ENCODE measurements at places on chromosomes 6 and 20.

DNA sequence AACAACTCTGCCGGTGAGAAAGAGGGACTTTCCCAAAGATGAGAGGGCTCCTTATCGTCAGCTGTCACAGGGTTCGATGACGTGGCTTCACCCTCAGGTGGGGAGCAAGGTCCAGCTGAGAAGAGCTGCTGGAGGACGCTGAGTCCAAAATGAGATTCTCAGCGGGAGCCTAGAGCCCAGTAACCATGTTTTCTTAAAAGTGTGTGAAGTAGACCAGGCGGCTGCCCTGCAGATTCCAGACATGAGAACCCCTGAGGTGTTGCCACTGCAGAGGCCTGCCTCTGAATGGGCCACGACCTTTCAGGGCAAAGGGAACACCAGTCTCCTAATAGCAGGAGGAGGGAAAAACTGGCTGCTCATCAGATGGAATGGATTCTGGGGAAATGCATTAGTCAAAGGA is 375.1 kb downstream of the BTBD9 start:
- no peak for DNase-seq

- DNase-seq: no peak
Measured at GRCh38 chr6:126195625-126196236, 144.2 kb upstream of the CENPW start.

DNA sequence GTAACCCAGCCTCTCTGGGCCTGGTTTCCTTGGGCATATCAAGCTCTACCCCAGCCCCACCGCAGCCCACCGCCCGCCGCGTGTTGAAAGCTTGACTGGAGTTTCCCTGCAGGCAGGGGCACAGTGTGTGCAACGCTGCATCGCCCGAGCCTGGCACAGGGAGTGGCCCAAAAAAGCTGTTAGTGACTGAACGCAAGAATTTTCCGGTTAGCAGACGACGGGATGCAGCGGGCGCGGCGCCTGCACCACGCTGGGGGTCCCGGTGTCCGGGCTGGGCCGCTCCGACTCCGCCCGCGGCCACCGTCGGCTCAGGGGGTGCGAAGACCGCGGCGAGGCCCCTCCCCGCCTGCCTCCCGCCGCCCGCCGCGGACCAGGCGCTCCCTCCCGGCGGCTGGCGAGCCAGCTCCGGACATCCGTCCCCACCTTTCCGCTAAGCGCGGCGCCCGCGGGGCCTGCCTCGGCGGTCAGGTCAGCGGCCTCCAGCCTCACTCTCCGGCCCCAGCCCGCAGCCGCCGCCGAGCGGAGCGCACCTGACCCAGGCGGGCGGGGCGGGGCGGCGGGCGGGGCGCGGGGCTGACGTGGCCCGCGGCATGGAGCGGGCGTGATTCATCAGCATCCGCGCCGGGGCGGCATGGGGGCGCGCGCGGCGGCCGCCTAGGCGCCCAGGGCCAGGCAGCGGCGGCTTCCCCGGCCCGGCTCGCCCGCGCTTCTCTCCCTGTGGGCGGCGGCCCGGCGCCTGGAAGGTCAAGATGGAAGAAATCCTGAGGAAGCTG is at the start of gene ARFGEF3:
Gene ARFGEF3 (plus strand): TSS at position 602 of the 773 bp plus-strand sequence. CDS start 148 bp downstream, at position 750.
- peak; percentile 59 for DNase-seq

DNA sequence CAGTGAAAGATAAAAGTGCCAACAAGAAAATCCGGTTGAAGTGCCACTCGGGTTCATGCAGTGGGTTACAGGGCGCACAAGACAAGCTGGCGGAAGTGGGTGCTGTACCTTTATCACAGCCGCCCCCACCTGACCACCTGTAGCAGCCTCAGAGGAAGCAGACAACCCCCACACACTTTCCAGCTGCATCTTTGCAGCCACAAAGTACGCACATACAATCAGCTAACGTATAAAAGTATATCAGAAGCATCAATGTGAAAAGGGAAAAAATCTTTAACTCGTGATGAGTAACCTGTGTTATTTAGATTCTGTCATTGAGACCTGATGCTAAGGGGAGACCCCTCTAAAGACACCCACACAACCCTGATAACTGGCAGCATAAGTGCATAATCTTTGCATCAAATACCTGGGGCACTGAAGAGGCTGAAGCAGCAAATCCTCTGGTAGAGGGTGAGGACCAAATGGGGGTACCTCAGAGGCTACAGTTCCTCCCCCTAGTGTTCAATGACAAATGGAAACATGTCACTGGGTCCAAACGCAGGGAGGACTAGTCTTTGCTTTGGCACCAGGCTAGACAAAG is 22.1 kb downstream of the BACH2 start:
- peak; percentile 91 for DNase-seq

GRCh38 chr6:30657454-30657853 is 10.5 kb downstream of the C6orf136 start:
- no peak for DNase-seq

GRCh38 chr20:2866236-2866635 is 7.0 kb upstream of the PTPRA start:
- DNase-seq: peak; percentile 17

- no peak for DNase-seq
Measured at GRCh38 chr6:157845493-157846259, 22.6 kb downstream of the SNX9 start.

DNA sequence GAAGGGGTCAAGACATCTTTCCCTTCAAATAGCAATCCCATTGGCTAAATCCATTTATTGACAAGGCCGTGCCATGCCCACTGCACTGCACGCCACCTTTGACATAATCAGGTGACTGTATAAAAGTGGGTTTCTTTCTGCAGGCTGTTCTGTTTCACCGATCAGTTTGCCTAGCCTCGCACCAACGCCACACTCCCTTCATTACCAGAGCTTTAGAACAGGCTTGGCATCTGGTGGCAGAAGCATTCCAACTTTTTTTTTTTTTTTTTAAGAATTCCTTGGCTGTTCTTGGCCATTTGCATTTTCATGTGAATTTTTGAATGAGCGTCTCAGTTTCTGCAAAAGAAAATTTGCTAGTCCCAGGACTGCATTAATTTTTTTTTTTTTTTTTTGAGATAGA is 78.1 kb downstream of the PPP1R3G start:
- no peak for DNase-seq

GRCh38 chr20:58073945-58074856 is 154.3 kb downstream of the ANKRD60 start:
- no peak for DNase-seq

- no peak for DNase-seq
Measured at GRCh38 chr20:40668449-40669228, 20.4 kb downstream of the MAFB start.

GRCh38 chr6:11021714-11022113 is 22.4 kb downstream of the ELOVL2 start:
- no peak for DNase-seq

DNA sequence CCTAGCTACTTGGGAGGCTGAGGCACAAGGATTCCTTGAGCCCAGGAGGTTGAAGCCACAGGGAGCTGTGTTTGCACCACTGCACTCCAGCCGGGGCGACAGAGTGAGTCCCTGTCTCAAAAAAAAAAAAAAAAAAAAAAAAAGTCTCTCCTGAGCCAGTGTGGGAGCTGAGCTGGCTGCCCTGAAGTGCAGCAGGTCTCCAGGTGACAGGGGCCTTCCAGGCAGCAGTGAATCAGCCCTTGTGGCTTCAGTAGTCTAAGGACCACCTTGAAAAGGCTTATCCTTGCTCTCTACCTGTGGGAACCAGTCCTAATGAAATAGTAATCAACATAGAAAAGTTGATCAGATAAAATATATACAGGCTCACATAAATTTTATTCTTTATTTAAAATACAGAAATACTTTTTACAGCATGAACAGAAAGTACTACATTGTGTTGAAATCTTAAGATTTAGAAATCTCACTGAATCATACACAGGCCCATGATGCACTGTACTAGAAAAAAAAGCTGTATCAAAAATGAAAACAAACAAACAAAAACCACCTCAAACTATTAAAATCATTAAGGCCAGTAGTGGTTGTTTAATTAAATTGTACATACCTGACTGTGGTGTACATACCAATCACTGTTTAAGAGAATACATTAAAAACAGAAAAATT is 128.9 kb downstream of the SCML4 start:
- no peak for DNase-seq

DNA sequence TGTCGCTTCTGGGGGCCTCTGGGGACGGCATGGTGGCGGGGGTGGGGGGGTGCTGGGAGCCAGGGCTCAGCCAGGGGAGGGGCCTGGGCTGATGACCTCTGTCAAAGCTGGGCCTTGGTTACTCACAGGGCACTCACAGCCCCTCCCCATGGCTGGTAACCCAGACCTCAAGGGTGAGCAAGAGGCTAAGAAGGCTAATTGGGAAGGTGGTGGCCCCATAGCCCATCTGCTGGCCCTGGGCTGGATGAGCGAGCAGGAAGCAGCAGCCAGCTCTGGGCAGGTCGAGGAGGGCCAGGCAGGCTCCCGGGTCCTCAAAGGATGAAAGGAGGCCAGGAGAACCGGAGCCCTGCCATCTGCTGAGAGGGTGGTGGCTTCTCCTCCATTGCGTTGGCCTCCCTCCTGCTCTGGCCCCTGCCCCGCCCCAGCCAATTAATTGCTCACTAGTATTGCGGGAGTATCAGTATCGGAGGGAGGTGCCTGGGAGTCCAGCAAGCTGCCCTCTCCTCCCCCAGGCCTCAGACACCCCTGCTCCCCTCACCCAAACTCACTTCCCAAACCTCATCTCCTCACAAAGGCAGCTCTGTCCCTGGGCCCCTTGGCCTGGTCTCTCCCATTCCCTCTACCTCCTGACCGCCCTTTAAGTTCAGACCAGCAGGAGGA is 1.0 kb upstream of the CDSN start:
- no peak for DNase-seq

DNA sequence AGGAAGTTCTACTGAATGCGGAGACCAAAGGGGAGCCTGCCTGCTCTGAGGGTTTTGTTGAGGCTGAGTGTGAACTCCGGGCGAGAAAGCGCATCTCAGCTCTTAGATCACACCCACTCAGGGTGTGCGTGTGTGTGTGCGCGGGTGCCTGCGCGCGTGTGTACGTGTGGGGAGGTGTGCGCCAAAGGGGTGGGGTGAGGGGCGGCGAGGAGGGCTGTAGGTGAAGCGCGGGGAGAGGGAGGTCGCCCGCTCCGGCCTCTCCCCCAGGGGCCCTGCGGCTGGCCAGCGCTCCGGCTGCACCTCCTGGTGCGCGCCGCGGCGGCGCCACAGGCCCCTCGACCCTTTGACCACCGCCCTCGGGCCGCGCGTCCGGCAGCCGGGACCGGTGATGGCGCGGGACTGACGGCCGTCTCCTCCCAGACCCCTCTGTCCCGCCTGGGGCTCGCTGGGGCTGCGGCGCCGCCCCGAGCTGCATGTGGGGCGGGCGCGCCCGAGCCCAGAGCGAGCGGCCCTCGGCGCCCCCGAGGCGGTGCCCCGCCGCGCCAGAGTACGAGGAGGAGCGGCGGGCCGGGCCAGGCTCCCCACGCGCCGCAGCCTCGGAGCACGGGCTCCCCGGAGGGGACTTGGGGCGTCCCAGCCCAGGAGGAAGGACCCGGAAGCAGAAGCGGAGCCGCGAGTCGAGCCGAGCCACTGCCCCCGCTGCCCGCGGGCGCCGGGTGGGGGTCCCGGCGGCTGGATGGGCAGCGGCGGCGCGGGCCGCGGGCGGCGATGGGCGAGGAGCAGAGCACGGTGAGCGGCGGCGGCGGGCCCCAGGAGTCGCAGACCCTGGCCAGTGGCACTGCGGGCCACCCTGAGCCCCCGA is at the start of gene RNF217:
Gene RNF217 (plus strand): TSS at position 661 of the 862 bp plus-strand sequence. CDS start 108 bp downstream, at position 769.
- no peak for DNase-seq

GRCh38 chr6:89134723-89135122 is 11.1 kb upstream of the PM20D2 start:
- DNase-seq: no peak

DNA sequence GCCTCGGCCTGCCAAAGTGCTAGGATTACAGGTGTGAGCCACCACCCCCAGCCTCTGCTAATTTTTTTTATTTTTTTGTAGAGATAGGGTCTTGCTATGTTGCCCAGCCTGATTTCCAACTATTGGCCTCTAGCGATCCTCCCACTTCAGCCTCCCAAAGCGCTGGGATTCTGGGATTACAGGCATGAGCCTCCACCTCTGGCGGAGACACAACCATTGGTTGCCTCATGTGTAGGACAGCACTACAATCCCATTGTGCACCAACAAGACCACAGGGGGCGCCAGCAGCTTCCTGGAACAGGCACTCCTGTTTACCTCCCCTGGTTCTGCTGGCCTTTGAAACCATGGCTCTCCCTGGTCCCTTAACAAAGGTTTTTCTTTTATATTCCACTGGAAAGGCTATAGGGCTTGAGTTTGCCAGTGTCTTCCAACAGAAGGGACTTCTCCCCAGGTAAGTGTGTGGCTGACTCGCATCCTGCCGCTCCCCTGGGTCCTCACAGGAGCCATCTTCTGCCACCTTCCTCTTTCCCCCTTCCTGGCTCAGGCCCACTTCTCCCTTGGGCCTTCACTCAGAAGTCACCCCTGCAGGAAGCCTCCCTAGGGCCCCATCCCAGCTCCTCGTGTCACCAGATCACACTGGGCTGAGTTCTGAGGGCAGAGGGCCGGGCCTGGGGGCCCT is 39.2 kb upstream of the TLDC2 start:
- DNase-seq: no peak

DNA sequence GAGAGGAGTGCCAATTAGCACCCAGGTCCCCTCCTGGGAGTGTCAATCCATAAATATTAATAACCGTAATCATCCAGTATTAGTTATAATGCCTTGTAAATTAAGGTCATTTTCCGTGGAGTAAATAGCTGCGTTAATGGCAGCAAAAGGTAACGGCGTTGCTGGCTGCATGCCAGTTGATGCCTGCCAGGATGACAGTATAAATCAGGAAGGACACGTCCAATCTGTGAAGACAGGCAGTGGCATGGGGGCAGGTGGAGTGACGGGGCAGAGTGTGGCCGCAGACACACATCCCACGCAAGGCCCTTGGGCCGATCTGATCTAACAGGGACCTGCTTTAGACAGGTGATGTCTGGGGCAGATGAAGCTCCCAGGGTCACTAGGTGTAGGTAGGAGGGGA is 49.1 kb downstream of the KCNB1 start:
- DNase-seq: no peak

DNA sequence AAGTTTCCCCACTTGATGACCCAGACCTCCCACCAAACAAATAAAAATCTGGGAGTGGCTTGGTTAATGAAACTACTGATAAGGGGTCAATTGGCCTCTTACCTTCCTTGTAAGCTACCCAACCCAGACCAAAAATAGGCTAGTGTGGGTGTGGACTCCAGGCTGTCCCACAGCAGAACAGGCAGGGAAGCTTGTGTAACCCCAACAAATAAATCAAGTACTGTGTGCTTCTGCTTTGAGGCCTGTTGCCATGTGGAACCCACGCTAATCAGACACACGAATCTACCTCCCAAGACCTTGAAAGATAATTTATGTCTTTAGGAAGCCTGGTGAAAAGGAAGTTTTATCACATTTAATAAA is 33.7 kb upstream of the PAQR8 start:
- no peak for DNase-seq

DNA sequence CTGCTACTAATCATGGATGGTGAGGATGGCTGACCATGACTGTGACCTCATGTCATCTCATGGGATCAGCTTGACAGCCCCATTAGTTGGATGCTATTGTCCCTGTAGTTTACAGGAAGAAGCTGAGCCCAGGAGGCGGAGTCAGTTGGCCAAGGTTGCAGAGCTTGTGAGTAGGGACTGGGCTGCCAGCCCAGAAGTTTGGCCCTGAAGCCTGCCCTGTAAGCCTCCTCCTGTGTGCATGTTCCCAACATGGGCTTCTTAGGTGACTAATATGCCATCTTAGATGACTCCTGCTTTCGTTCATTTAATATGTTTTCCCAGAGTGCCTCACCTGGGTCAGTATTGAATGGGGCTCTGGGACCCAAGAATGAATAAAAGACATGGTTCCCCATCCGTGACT is 6.9 kb downstream of the EDN3 start:
- no peak for DNase-seq

Data from stimulated activated CD8-positive, alpha-beta memory T cell treated with anti-CD3 and anti-CD28 coated beads, Interleukin-7, amount 100 ng/mL, for 4 hours (primary cell).